ENCODE measurements at places on chromosomes 13 and 19. TPM values are rescaled to one million over a fixed set of nuclear protein-coding genes. Genes with fewer than 3 reads are reported as not detected.

The ZNF541 gene
- total RNA-seq = 1.5 TPM

The SYNGR4 gene
- total RNA-seq = not detected

DNA sequence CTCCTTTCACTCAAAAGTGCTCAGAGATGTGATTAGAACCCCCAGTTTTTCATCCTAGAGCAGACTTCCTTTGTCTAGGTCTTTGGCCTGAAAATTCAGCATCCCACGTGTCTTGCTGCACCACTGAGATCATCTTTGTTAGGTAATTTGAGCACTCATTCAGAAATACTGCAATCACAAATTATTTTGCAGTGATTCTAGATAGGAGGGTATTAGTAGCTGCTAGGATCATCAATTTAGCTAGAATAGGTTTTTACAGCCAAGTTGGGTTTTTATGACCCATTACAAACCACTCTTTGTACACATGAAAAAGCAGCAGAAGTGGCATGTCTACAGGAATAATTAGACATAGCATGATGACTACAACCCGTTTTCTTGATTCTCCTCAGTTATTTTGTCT, 219.6 kb downstream of the GPC6 start:
- DNase-seq = no peak

DNA sequence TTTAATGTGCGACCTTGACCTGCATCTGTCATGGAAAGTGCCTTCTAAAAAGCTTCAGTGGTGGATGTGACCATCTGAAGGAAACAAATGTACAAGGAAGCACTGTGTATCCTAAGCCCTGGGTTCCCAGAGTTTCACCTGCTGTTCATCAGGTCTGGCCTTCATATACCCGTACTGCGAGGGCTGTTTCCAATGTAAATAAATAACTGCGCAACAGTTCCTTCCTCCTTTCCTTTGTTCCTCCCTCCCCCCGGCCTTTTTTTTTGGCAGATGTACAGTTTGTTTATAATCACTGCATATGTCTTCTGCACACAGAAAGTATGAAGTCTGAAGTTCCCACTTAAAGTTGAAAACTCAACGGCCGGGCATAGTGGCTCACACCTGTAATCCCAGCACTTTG, 5.2 kb downstream of the FAAP24 start:
- no peak for DNase-seq

DNA sequence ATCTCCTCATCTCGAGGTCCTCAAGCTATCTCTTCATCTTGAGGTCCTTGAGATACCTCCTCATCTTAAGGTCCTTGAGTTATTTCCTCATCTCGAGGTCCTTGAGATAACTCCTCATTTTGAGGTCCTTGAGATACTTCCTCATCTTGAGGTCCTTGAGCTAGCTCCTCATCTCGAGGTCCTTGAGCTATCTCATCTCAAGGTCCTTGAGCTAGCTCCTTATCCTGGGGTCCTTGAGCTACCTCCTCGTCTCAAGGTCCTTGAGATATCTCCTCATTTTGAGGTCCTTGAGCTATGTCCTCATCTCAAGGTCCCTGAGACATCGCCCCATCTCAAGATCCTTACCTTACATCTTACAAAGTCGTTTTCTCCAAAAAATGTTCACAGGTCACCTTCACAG, 18.7 kb downstream of the VAV1 start:
- no peak for DNase-seq

GRCh38 chr19:47032171-47032811, 12.7 kb downstream of the NPAS1 start:
- peak; percentile 48 for DNase-seq

- no peak for DNase-seq
These were observed 10.4 kb downstream of the NUDT19 start for GRCh38 chr19:32702010-32702409.

DNA sequence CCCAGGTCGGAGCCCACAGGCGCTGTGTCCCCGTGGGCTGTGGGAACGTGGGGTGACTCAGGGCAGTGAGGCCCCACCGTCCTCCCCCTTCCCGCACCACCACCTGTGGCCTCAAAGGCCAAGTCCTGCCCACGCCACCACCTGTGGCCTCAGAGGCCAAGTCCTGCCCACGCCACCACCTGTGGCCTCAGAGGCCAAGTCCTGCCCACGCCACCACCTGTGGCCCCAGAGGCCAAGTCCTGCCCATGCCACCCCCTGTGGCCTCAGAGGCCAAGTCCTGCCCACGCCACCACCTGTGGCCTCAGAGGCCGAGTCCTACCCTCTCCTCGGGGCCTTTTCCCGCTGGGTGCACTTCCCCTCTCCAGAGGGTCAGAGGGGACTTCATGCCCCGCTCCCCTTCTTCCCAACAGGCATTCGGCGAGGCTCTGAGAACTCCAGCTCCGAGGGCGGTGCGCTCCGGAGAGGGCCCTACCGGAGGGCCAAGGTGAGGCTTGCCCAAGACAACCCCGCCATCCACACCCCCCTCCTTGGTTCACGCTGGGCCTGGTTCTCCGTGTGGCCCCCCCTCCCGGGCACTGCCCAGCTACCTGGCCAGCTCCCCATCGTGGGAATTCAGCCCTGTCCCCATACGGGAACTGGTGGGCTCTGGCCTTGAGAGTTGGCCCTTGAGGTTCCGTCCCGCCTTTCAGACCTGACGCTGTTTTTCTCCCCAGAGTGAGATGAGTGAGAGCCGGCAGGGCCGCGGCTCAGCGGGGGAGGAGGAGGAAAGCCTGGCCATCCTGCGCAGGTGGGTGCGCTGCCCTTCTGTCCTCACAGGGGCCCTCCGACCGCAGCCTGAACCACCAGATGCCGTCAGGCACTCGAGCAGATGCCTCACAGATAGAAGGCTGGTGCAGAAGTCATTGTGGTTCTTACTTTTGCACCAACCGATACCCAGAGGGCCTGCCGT, 27.4 kb upstream of the F7 start:
- no peak for DNase-seq

DNA sequence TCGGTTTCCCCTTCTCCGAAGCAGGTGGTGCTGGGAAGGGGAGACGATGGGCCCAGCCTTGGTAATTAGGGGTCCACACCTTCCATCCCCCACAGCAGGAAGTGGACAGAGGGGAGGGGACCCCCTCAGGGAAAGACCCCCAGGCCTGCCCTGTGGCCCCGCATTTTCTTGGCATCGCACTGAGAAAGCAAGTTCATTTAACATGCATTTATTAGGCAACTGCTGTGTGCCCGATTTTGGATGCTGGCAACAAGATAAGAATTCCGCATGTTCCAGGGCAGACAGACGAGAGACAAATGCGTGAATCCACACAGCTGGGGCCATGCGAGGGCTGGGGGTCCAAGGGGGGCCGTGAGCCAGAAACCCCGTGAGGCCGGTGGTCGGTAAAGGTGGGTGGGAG, 28.4 kb downstream of the ARID3A start:
- no peak for DNase-seq

DNA sequence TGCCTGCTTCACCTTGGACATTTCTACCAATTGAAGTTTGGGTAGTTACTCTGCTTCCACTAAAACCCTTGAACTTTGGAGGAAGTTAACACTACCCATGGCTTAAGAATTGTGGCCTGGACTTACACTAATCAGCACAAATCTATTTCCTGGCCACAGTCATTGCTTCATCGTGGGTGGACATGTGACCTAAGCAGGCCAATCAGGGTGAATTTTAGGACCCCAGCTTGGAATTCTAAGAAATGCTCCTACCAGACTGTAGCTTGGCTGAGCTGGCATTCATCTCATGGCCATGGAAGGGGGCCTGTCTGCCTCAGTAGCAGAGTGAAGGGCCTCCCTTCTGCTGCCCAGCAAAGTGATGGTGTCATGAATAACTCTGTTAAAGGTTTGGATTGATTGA, 58.3 kb upstream of the SLC15A1 start:
- no peak for DNase-seq

GRCh38 chr13:28981530-28981929, 161.4 kb downstream of the MTUS2 start:
- no peak for DNase-seq

GRCh38 chr13:23740002-23740401, 149.2 kb downstream of the MIPEP start:
- DNase-seq = no peak

DNA sequence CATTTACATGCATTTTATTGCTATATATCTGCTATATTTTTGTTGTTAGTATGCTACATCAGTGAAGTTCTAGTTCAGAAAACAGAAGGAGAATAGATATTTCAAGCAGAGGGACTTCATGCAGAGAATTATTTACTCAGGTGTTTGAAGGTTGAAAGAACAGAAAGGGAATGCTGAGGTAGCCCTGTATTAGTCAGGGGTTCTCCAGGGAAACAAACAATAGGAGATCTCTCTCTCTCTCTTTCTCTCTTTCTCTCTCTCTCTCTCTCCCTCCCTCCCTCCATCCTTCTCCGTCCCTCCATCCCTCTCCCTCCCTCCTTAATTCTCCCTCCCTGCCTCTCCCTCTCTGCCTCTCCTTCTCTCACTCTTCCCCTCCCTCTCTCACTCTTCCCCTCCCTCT, 114.3 kb upstream of the TDRD3 start:
- DNase-seq = no peak

Data from natural killer cell (primary cell).